Memory B cell (primary cell): ENCODE measurements at places on chromosomes 5 and 9.

DNA sequence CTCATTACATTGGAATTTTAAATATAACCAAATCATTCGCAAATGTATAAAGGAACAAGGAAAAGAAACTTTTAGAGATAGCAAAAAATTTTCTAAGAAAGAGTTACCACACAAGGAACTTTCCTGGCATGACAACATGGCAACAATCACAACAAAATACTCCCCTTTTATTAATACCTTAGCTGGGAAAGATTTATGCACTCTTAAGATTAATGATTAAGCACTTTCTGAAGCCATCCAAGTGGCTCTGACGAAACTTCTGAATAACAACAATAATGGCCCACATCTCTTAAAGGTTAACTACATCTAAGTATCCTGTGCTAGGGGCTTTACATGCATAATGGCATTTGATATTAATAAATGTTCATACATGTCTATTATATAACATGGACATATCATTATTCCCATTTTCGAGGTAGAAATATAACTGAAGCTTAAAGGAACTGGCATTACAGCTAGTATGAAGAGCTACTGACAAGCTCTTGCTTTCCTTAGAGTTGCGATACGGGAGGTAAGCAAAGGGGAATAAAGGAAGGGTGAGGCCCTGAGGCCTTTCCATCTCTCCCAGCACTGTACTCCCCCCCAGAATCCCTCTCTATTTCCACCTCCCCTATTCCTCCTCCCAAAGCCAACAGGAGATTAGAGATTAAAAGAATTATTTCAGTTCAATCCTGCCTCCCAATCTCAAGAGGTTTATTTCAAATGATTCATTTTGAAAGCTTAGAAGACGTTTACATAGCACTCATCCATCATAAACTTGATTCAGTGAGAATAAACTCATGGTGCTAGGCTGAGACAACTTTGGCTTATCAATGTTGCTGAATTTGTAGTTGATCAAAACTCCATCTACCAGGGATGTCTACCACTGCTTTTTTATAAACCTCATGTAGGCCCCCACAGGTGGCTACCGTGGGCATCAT, 9.6 kb downstream of the MTMR12 start:
- no peak for DNase-seq

GRCh38 chr5:52804387-52804791, 16.7 kb downstream of the ITGA1 start:
- no peak for DNase-seq

GRCh38 chr5:10343486-10343885, 10.0 kb upstream of the MARCHF6 start:
- DNase-seq, result no peak

DNA sequence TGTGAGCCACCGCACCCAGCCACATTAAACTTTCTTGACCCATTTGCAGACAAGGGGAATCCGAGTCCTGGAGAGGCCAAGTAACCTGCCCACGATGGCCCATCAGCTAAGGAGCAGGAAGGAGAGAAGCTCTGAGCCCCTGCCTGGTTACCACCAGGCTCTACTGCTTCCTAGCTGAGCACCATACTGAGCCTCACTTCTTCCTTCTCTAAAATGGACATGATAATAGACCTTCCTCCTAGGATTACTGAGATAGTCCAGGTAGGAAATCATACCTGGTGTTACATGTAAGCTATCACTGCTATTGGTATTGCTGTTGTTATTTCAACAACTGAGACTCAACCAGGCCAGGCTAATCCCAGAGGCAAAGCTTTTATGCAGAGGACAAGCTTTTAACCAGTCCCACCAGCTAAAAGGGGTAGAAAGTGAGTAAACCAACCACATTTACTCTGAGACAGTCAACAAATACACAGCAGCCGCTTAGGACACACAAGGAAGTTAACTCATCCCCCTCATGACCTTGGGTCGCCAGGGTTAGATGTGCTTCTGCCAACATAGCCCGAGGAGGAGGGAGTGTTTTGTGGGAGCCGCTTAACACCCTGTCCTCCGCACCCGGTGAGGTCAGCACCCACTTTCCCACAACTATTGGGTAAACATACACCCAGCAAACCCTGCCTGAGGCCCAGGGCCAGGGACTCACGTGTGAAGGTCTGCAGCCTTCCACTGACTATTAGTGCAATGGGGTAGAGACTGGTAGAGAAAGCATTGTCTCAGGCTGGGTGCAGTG, 20.6 kb upstream of the PTGES start:
- DNase-seq, result no peak
